ENCODE measurements at places on chromosomes 5 and 9.

GRCh38 chr5:35694481-35694880, 76.8 kb downstream of the SPEF2 start:
- no peak for DNase-seq

DNA sequence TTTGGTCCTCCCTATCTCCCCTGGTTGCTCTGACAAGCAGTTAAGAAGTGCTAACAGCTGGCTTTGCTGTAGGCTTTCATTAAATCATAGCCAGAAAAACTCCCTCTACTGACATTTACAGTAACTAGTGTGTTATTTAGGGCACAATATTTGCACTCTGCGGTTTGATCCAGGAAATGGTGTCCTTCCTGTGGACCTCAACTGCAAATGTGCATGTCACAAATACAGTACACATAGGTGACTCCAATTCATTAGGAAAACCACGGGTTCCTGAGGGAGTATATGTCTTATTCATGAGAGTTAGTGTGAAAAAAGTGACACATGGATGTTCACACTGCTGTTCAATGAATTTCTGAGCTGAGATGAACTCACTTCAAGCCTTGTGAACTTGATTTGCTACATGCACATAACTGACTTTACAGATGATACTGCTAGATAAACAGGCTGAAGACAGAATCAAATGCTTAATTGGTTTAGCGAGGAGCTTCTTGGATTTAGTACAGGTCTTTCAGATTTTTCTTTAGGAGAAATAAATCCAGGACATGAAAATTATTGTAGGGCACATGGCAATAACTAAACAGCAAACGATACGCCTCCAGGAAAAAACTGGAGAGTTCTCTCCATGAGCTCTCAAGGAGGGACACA, 281.5 kb downstream of the EFNA5 start:
- peak; percentile 31 for DNase-seq

DNA sequence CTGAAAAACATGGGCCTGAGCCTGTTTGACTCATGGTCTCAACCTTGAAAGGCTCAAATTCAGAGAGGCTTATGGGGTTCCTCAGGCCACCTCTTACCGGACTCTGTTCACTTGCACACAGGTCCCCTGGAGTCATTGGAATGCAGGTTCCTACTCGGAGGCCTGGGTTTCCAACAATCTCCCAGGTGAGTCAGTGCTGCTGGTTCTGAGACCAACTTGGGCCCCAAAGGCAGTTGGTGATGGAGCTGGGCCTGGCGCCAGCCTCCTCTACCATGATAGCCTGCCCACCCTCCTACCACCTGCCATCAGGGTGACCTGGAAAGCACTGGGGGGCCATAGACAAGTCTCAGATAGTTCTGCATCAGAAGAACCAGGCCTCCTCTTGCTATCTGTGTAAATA, 188.4 kb downstream of the RGS3 start:
- no peak for DNase-seq

GRCh38 chr5:38414348-38414747, 142.1 kb downstream of the LIFR start:
- no peak for DNase-seq

DNA sequence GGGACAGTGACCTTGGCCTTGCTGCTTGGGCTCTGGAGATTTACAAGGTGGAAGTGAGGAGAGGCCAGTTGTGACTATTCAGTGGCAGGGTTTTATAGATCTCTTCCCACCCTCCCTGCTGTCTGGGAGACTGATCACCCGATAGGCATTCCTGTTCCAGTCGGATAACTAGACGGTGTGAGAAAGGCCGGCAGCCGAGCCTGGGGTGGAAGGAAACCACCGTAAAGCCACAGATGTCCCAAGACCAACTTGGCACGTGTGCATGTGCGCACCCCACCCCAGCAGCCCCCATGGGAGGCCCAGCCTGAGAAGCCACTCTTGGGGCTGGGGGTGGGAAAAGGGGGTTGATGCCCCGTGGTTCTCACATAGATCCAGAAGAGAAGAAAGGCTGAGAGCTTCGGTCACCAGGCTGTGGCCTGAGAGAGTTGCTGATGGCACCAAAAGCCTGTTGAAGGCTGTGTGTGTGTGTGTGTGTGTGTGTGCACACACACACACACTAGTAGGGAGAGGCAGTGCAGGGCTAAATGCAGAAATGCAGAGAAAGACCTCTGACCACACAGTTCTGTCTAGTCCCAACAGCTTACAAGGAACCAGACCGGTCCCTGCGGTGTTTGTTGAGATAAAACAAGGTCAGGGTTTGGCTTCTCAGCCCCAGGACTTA, 225.8 kb downstream of the FANCC start:
- DNase-seq = no peak

- DNase-seq = no peak
These were observed 66.2 kb upstream of the WDR41 start for GRCh38 chr5:77558266-77558665.

- peak; percentile 25 for DNase-seq
These were observed 7.1 kb upstream of the IFNA6 start for GRCh38 chr9:21357479-21358460.

- DNase-seq = no peak
These were observed 225.8 kb upstream of the CYLC2 start for GRCh38 chr9:102769307-102769706.

GRCh38 chr9:122444041-122444733, 33.5 kb downstream of the OR1J1 start:
- DNase-seq = no peak

DNA sequence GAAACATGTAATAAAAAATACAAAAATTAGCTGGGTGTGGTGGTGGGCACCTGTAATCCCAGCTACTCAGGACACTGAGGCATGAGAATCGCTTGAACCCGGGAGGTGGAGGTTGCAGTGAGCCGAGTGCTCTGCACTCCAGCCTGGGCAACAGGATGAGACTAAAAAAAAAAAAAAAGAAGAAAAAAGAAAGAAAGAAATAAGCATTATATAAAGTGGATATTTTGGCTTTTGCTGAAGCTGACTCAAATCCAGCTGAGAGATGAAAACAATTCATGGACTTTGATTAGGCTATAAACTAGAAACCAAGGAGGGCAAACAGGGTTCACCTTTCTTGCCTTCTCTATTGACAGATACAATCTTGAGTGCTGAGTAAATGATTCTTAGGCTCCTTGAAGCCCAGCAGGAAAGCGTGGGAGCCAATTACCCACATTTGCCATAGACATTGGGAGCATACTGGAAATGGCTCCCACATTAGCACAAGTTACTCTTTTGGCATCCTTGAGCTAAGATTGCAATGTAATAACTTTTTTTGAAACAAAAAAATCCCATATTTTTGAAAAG, 2.4 kb upstream of the BTF3 start:
- no peak for DNase-seq

DNA sequence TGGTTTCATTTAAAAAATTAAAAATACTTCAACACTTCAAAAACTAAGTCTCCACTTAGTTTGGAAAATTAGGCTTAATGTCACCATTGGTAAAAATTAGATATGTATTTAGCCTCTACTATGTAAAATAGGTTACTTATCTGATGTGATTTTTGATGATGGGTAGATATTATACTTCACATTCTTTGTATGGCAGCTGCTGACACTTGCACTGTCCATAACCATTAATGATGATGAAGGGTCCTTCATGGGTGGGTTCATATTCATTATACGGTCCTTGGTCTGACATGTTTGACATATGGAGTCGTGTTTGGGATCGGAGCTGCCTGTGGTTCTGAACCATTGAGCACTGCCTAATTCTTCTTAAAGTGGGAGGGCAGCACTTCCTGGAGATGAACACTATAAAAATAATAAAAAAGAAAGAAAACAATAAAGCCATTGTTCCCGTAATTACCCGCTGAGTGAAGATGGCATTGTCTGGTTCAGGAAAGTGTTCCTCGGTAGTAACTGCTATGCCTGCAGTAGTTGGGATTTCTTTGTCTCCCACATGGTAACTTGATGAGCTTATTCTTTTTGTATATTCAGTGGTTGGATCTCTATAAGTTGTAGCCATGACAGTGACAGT, 2.2 kb downstream of the LRRTM2 start:
- no peak for DNase-seq

DNA sequence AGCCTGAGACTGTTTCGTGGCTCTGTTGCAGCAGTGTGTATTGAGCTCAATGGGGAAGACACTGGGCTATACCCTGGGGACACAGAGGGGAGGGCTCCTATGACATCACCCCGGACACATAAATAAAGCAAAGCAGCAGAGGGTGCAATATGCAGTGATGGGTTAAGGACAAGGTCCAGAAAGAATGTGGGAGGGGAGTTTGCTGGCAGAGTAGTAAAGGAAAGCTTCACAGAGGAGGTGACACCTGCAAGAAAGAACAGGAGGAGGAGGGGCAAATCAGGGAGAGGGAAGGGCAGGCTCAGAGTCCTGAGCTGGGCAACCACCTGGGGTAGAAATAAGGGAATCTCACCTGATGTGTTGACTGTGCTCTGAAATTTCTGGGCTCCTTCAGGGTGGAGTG, 35.3 kb upstream of the CDKN2AIPNL start:
- DNase-seq = peak; percentile 38

DNA sequence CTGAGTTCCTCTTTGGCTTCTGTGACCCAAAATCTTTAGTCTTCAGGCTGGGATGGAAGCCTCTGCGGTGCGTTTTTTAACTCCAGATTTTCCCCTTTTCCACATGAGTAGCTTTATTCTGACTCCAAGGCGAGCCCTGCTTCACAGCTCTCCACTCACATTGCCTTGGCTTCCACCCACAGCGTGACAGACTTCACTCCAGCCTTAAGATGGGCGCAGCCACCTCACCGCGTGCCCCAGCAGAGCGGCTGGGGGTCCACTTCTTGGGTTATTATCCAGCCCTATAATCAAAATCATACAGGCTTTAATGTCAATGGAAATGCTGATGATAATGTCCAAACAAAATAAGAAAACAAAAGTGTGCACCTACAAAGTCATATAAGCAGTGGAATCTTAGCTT, 1.2 kb downstream of the EXOC3 start:
- DNase-seq = no peak

GRCh38 chr5:95151694-95152093, 133.2 kb downstream of the MCTP1 start:
- DNase-seq = no peak
